ENCODE measurements at places on chromosomes 3 and 15. TPM values are rescaled to one million over a fixed set of nuclear protein-coding genes. Genes with fewer than 3 reads are reported as not detected.

- no peaks in the 10 kb centered on the region for H3K4me1 ChIP-seq
- no peak for DNase-seq
- no peak overlapping the region for H3K4me3 ChIP-seq
- H3K27me3 ChIP-seq, result no peaks in the 10 kb centered on the region
- no peaks in the 10 kb centered on the region for H3K36me3 ChIP-seq
Measured at GRCh38 chr3:134971306-134971705, 176.2 kb downstream of the EPHB1 start.

DNA sequence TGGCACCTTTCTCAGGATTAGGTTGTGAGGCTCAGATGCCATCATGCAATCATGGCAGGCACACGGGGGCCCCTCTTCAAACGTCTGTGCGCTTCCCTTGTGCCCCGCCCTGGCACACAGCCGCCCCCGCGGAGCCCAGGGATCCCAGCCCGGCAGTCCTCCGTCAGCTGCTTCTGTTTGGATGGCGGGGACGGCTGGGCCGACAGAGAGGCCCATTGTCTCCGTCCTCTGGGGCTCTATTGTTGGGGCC, 849 bp upstream of the HDAC11 start:
- DNase-seq, result peak; percentile 80
- H3K4me3 ChIP-seq, result peak overlapping the region; percentile 89
- peak overlapping the region; percentile 90 for H3K27ac ChIP-seq
- H3K4me1 ChIP-seq, result peaks cover 16% of the 10 kb centered on the region

- no peaks in the 10 kb centered on the region for H3K4me1 ChIP-seq
- no peak for DNase-seq
- H3K36me3 ChIP-seq, result peaks cover 3% of the 10 kb centered on the region
- no peak overlapping the region for H3K27ac ChIP-seq
- no peaks in the 10 kb centered on the region for H3K27me3 ChIP-seq
Measured at GRCh38 chr15:69232765-69233164, 65.9 kb upstream of the PAQR5 start.

CADPS gene
- not detected for total RNA-seq

TMEM108 gene
- not detected for total RNA-seq
